ENCODE measurements at places on chromosomes 3 and 15. TPM values are rescaled to one million over a fixed set of nuclear protein-coding genes. Genes with fewer than 3 reads are reported as not detected.

GRCh38 chr15:31488437-31489204 is 162.0 kb downstream of the KLF13 start:
- no peak for DNase-seq

DNA sequence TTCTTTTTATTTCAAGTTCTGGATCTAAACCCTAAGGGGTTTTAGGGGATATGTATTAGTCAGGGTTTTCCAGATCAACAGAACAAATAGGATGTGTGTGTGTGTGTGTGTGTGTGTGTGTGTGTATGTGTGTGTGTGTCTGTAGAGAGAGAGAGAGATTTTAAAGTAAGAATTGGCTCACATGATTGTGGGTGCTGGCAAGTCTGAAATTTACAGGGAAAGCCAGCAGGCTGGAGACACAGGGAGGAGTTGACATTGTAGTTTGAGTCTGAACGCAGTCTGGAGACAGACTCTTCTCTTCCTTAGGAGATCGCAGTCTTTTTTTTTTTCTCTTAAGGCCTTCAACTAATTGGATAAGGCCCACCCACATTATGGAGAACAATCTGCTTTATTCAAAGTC is 428.8 kb upstream of the TBL1XR1 start:
- no peak for DNase-seq

GRCh38 chr3:196238612-196239560 is 22.6 kb downstream of the SLC51A start:
- DNase-seq, result no peak

DNA sequence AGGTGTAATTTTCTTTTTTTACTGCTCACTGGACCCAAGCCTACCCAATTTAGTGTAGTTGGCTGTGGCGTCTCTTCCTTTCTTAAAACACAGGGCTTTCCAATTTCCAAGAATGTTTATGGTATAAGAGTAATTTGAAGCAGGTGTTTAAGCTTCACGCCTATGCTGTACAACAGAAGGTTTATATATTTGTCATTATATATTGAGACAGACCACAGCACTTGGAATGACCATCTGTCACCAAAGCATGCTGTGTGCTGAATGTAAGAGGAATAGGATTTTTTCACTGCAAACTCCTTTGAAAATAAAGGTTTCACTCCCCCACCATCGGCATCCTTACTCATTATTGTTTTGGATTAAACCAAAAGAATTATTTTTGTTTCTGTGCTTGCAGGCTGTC is 325.7 kb downstream of the OTOL1 start:
- no peak for DNase-seq

DNA sequence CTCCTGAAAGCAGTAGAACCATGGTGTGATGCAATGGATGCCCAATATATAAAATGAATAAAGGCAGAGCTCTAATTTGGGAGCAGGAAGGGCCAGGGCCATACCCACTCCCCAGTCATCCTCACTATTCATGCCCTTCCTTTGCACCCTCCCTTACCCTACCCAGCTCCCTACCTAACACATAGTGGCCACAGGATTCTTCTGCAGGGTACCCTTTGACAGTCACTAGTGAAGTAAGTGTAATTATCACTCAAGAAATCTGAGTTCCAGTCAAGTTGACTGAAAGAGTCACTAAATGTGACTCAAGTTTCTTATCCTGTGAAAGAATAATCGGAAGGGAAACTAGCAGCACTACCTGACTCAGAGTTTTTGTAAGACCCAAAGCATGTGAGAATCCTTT is 69.2 kb downstream of the RASA2 start:
- DNase-seq, result no peak

- DNase-seq, result no peak
These were observed 34.2 kb upstream of the OCA2 start for GRCh38 chr15:28133281-28133680.

GRCh38 chr15:90192961-90193786 is 8.0 kb upstream of the SEMA4B start:
- no peak for DNase-seq

DNA sequence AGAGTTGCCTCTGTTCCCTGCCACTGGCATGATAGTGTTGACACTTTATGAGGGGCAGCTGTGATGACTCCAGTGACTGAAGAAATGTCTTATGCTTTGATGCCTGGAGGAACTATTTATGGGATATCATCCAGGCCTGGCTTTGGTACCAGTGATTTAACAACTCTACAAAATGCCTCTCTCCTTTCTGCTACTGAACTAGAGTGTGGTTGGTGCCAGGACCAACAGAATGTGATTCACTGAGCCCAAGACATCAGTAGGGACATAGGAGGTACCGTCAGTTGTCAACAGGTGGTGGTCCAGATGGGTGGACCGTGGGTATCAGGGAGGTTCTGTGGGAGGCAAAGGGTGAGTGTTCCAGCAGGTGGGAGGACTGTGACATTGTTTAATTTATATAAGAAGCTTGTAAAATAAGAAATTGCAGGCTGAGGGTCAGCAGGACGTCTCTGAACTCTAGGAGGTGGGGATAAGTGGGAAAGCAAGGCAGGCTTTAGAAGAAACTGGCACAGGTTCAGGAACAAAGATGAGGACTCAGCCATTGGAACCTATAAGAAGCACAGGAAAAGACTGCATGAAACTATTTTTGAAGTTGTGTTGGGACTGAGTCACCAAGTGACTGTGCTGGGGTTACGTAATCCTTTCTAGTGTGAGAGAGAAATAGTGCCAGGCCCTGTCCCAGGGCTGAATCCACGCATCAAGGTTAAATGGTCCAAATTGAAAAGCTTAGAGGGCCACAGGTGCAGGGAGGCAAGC is 28.5 kb upstream of the SLC7A14 start:
- DNase-seq, result no peak

DNA sequence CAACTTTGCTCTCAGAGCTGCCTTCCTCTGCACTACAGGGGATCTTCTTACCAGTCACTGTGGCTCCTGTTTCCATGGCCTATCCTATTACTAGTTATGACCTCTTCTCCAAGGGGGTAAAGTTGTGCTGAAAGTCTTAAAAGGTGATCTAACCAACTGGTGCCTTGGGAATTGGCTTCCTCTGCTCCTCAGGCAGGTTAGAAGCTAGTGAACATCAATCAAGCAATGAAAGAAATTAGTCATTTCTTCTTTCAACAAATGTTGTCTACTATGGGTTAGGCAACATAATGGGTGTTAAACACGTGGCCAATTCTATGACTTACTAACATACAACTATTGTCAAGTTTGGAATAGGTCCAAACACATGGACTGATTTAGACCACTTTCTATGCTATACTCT is 571.4 kb upstream of the NAALADL2 start:
- DNase-seq, result no peak

DNA sequence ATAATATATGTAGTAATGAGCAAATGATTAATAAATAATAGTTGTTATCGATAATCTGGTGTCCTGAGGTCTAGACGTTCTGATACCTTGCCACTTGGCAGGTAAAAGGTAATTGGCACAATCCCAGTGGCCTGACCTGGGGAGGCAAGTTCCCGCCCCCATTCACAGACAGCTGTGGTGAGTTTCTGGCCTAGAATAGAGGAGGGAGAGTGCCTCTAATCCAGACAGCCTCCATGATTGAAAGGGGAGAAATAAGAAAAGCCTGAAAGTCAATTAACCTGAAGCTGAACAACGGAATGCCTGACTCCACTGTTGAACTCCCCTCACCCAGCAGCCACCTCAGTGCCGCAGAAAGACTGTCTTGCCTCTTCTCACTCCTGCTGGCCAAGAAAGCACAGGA is 38.1 kb upstream of the SV2B start:
- no peak for DNase-seq

The GPR149 gene
- 0.55 TPM for polyA plus RNA-seq

The GADL1 gene
- 2.7 TPM for polyA plus RNA-seq

The KCNH8 gene
- 1.2 TPM for polyA plus RNA-seq

- no peak for DNase-seq
These were observed 111.7 kb upstream of the PLXND1 start for GRCh38 chr3:129718201-129718600.

The SYNPR gene
- polyA plus RNA-seq, result 0.13 TPM

- DNase-seq, result no peak
These were observed 272.0 kb upstream of the ATP11B start for GRCh38 chr3:182521339-182521738.
